ENCODE measurements at places on chromosomes 5 and 9.

DNA sequence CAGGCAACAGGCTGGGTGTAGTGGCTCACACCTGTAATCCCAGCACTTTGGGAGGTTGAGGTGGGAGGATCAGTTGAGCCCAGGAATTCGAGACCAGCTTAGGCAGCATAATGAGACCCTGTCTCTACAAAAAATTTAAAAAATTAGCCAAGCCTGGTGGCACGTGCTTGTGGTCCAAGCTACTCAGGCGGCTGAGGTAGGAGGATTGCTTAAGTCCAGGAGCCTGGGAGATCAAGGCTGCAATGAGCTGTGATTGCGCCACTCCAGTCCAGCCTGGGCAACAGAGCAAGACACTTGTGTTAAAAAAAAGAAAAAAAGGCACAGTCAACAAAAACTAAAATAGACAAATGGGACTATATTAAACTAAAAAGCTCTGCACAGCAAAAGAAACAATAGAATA is 29.3 kb downstream of the ATP6V0E1 start:
- DNase-seq, result no peak

- DNase-seq, result no peak
Observed at GRCh38 chr9:38765101-38765500, 45.2 kb upstream of the FAM240B start.

DNA sequence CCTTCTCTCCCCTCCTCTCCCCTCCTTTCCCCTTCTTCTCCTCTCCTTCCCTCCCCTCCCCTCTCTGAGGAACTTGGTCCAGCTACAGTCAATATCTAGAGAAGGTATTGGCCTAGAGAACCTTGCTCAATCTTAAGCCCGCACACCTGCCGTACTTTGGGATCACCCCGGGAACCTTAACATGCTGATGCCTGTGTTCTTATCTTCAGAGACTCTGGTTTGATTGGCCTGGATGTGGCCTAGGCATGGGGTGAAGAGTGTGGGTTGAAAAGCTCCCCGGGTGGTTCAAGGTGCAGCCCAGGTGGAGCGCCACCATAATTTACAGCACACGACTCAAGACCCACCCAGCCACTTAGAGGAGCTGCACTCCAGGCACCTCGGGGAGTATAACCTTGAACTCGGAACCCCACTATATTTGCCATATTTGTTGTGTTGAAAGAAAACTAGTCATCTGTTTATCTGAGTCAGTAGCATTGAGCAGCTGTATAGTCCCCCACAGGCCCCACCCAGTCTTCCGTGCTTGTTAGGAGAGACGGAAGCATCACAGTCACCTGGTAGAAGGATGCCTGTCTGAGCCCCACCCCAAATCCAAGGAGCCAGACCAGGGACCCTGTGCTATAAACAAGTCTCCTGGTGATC is 14.4 kb upstream of the PHF19 start:
- DNase-seq, result no peak

GRCh38 chr5:84724683-84725082 is 340.0 kb upstream of the EDIL3 start:
- DNase-seq, result no peak

DNA sequence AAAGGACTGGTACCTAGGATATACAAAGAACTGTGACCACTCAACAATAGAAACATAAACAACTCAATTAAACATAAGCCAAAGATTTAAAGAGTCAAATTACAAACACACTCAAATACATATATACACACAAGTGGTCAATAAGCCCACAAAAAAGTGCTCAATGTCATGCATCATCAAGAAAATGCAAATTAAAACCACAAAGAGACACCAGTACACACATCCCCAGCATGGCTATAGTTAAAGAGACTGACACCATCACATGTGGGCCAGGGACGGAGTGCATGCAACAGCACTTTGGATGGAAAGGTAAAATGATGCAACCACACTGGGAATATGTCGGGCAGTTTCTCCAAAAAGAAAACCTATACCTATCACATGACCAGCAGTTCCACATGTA is 89.7 kb downstream of the CAAP1 start:
- DNase-seq, result no peak

- no peak for DNase-seq
Observed at GRCh38 chr5:147693233-147693632, 89.3 kb downstream of the JAKMIP2 start.

DNA sequence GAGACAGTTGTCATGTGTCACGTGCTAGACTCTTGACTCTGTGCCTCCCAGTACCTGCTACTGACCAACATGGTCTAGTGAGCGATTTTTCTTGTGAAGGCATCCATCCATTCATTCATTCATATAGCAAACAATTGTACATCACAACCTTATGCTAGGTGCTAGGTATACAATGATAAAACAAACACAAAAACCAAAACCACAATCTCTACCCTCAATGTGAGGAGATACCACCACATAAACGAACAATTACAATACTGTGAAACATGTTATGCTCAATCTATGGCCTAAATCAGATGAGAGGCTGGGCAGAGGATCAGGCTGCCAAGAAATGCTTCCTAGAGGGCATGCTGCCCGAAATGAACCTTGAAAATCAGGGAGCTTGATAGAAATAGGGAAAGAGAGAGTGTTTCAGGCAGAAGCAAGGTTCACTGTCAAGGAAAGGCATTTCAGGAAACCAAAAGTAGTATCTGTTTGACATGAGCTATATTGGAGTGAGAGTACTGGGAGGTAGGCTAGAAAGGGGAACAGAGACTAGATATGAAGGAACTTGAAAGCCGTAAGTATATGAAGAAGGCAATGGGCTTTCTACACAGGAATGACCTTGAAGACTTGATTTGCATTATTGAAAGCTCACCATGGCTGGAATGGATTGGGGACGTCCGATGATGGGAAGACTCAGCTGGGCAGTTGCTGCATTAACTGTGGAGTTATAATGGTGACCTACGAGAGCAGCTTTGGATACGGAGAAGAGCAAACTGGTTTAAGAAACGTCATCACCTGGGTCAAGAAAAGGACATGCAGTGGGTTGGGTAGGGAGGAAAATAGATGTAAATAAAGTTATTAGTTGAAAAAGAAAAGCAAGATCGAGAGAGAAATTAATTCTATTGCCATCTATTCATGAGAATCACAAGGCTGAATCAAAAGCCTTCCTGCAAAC is 90.1 kb downstream of the THBS4 start:
- no peak for DNase-seq

DNA sequence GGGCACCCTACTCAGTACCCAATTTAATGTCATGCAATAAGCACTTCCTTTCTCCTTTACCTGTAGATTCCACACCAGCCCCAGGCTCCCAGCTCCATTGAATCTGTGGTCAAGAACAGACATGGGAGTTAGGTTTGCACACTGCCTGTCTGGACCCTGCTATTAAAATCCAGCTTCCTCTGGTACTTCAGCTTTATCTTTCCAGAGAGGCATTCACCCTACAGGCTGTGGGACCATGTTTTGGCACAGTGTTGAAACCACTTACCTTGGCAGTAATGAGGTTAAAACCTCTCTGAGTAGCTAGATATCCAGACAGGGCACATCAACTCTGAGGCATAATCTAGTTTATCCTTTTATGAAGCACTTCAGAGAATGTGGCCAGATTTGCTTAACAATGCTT is 191.5 kb upstream of the PCSK5 start:
- no peak for DNase-seq

DNA sequence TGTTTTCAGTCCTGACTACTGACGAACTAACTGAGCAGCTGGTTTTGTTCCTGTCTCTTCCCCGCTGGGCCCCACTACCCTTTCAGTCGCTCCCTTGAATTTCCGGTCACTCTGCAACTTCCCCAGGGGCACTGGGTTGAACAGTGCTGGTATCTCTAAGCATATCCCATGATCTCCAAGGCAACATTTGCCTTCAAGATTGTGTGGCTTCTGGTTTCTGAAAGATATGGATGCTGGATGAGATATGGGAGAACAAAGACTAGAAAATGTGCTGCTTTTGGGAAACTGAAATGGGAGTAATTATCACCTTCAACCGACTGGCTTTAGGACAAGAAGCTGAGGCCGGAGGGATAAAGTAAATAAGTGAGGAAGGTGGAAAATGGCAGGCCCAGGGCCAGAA is 258.2 kb upstream of the PIK3R1 start:
- DNase-seq, result no peak

DNA sequence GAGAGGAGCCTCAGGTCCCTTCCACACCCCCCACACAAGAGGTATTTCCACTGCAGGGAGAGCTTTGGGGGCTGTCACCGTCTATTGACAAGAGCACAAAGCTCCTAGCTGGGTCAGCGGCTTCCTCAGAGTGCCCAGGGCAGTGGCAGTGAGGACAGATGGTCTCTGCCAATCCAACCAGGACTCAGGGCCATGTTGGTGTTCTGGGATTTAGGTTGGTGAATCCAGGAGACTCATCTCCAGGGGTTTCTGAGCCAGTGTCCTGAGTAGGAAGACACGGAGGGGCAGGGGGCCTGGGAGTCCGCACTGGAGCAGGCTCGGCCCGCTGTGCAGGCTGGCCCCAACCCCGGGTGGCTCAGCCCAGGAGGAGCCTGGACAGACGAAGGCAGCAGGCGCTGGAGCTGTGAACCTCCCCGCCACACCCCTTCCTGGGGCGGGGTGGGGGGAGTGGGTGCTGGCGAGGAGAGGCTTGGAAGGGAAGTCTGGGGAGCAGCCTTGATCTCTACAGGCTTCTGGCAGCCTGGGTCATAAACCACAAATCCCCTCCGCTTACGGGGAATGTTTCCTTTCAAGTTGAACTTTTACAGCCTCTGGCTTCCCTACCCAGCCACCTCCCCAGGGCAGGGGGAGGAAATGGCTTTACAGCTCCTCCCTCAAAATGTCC is 19.6 kb downstream of the CRB2 start:
- DNase-seq, result no peak
